ENCODE measurements at places on chromosomes 2 and 18.

GRCh38 chr2:132560562-132560961 is 109.4 kb downstream of the LYPD1 start:
- no peak for DNase-seq

- peak; percentile 62 for DNase-seq
Measured at GRCh38 chr2:43224131-43224570, 2.3 kb downstream of the ZFP36L2 start.

DNA sequence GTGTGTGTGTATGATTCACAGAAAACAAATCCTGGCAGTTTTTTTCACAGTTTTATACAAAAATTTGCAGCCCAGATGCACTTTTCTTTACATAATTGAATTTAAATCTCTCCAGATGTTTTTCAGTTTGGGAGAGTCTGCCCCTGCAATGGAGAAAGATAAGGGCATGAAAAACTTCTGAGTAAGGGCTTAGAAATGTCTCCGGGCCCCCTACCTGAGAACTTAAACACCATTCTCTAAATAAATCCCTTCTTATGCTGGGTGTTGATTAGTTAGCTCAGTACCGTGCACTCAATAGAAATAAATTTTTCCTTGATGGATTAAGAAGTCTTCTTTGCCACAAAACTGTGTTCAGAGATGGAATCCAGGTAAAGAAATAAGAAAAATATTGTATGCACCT is 64.5 kb downstream of the DPP4 start:
- no peak for DNase-seq

DNA sequence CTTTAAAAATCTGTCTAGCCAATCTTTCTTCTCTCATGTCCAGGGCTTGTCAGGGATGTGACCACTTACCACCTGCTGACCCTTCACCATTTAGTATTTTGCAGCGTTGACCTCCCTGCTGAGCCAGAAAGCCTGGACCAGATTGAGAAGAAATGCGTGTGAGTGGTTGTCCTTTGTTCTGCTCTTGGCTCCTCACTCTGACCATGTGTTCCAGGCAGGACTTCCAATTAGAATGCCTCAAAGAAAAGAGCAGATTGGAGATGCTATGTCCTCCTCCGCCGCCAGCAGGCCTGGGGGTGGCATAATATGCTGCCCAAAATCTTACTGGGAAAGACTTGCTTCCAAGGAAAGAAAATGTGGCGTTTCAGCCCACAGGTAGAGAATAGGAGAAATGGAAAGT is 894.1 kb downstream of the SLC4A3 start:
- DNase-seq, result no peak

DNA sequence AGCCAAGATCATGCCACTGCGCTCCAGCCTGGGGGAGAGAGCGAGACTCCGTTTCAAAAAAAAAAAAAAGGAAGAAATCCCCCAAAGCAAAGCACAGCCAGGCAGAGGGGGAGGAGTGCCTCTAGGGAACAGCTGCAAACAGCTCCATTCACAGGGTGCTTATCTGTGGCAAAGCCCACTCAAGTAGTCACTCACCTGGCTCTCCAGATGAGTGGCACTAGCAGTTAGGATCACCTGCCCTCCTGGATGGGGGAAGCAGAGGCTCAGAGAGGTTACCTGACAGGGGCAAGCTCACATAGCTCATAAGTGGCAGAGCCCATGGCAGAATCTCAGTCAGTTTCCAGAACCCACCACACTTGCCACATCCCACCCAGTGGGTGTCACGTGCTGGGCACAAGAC is 30.3 kb downstream of the TFCP2L1 start:
- no peak for DNase-seq

- no peak for DNase-seq
Measured at GRCh38 chr2:105839793-105840192, 95.1 kb downstream of the NCK2 start.

All from fibroblast of skin of left quadriceps (primary cell).